ENCODE measurements at places on chromosomes 4 and X.

GRCh38 chr4:99447079-99447478, 11.9 kb upstream of the ADH7 start:
- DNase-seq = no peak

GRCh38 chr4:128502818-128503527, 215.4 kb upstream of the PGRMC2 start:
- DNase-seq = no peak

GRCh38 chr4:10205223-10205622, 88.6 kb upstream of the WDR1 start:
- no peak for DNase-seq

DNA sequence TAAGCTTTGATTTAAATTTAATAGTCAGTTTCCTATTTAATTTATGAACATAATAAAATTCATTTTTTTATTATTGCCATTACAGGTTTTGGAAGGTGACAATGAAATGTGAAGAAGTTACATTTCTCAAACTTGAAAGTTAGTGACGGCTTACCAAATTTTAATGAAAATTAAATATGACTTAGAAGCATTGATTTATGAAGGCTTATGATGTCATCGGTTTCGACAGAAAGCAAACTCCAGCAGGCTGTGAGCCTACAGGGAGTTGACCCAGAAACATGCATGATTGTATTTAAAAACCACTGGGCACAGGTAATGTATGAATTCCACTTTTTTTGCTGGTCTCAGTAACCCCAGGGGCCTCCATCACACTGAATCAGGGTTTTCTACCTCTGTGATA, 157.1 kb downstream of the FHIP1A start:
- DNase-seq = no peak

DNA sequence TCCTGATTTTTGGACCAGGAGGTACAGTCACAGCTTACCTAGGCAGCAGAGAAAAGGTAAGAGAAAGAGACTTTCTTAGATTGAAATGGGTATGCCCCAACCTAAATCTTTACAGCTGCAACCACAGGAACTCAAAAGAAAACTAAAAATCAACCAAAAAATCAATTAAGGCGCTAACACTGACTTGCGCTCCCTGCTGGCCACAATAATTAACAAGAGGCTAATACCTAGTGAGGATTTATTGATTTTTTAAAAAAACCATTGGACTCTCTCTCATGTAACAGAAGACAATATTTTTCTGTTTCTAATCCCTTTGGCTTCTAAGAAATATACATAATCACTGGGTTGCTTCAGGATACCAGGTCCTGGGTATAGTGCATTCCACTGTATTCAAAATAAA, 153.9 kb upstream of the TENM3 start:
- DNase-seq = no peak

DNA sequence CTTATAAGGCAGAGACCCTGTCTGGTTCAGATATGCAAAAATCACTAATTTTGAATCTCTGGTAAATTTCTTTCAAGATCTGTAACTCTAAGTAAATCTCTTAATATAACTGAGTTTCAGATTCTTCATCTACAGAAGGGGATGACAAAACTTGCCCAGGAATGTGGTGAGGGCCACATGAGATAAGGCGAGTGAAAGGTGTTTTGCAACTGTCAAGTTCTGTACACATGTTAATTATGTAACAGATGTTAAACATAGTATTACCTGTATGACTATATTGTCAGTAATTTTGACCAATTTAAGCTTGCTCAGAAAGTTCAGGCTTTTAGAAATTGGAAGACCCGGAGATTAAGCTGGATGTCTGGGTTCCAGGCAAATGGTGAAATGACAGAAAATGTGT, 549 bp upstream of the GLRB start:
- DNase-seq = no peak

GRCh38 chr4:184163813-184164212, 53.9 kb downstream of the ENPP6 start:
- DNase-seq = no peak

Measured in stimulated activated CD8-positive, alpha-beta memory T cell treated with anti-CD3 and anti-CD28 coated beads, Interleukin-15, amount 100 ng/mL, for 48 hours (primary cell).